Activated T-helper 1 cell treated with anti-CD3 and anti-CD28 coated beads, Interleukin-12 subunit alpha, Interleukin-12 subunit beta, Interleukin-2, Interleukin-4 antibody, amounts not matched to agents 30 ng/mL and 10 ng/mL and 1 ng/mL, durations not matched to agents 14 hours and 24 hours and 36 hours (primary cell): ENCODE measurements at places on chromosomes 16 and 17. TPM values are rescaled to one million over a fixed set of nuclear protein-coding genes. Genes with fewer than 3 reads are reported as not detected.

- DNase-seq = no peak
These were observed 50.5 kb downstream of the CACNG5 start for GRCh38 chr17:66885417-66885816.

DNA sequence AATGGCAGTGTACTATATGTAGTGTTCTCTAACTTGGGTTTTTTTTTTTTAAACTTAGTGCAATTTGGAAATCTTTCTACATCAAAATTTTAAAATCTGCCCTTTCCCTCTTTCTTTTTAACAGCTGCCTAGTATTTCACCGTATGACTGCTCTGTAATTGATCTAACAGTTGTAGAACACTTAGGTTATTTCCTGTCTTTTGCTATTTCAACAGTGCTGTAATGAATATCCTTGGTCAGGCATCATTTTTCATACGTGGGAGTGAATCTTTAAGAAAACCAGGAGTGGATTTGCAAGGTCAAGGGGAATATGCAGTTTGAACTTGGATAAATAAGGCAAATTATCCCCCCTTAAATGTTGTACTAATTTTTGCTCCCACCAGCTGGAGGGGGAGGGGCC lies 3.8 kb downstream of the NLRC5 start:
- no peak for DNase-seq

- DNase-seq = no peak
These were observed 341.0 kb upstream of the TNRC6C start for GRCh38 chr17:77617516-77617915.

DNA sequence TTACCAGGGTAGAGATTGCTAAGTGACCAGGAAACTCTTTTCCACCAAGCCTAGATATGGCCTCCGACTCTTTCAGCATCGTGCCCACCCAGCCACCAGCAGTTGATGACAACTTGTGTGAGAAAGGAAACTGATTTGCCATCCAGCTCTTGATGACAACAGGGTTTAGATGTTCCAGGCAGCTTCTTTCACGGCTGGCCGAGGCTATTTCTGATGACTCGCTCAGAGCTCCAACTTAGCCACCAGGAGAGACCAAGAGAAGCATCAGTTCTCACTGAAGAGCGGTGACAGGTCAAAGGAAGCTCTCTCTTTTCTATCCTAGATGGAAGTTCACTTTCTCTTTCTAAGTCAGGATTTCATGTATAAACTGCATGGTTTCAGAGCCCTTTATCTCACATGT lies 61.2 kb downstream of the MPHOSPH6 start:
- no peak for DNase-seq

- no peak for DNase-seq
These were observed 11.3 kb upstream of the DNASE1 start for GRCh38 chr16:3643095-3643730.

DNA sequence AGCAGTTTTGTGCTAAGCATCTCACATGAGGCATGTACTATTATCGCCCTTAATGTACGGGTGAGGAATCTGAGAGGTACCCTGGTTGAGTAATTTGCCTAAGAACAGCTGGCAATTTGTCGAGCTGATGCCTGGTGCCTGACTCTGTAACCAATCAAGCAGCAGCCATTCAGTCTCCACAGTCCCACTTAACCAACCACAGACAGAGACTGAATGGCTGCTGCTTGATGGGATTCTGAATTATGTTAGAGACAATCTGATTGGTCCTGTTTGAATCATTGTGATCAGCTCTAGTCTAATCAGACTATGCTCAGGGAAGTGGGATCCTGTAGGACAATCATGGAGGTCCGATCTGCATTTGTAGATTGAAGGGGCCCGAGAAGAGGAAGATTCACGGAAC lies 447.0 kb downstream of the SHISA9 start:
- DNase-seq = no peak

DNA sequence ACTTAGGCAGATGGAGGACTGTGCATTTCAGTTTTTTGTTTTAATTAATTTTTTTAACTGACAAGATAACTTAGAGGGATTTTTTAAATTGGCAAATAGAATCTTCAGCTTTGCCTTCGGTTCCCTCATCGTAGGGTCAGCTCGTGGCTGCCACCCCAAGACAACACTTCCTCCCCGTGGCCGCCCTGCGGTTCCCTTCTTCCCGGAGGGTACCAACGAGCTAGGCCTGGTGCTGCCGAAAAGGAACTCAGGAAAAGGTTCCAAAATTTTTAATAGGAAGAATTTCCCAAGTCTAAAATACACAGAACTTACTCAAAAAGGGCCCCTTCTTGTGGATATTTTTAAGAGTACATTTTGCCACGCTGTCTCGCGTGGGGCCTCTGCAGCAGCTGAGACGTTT lies 210.4 kb upstream of the CHMP6 start:
- no peak for DNase-seq

- DNase-seq = no peak
These were observed 46.5 kb downstream of the KATNIP start for GRCh38 chr16:27596411-27596810.

- no peak for DNase-seq
These were observed 130.9 kb upstream of the FOXF1 start for GRCh38 chr16:86379505-86379846.

DNA sequence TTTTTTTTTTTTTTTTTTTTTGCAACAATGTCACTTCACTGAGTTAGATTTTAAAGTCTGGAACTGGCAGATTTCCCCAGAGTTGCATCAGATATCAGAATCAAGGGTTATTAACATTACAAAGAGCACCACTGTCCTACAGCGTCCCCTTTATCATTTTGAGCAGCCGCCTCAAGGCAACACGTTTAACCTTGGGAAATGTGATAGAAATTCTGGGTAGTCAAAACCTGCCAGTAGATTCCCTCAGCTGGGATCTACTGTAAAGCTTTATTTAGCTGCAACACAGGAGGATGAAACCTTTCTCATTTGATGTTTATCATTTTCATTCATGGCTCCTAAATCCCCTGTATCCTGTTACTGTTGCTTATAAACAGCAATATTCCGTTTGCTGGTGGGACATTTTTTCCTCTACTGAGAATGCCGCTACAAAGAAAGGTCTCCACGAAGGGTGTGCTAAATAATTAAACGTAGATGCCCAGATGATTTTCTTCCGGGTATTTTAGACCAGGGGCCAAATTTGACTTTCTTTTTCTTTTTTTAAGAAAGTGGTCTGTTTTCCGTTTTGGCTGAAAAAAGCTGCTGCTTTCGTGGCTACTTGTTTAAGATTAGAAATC lies 436.1 kb upstream of the GOT2 start:
- no peak for DNase-seq

DNA sequence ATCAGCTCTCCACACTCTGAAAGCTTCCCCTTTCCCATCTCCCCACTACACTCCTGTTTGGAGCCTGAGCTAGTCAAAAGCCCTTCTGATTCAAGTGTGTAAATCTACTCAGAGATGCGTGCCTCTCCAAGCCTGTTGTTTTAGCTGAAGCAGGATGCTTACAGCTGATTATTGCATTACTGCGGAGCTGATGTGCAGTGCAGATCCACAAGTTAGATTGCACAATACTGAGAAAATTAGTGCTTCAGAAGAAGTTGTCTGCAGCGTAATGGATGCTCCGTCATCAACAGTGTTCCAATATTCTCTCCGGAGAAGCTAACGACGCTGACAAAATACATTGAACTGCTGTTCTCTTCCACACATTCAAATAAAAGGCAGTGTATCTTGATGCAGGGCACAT lies 44.8 kb upstream of the NLRP1 start:
- no peak for DNase-seq

- DNase-seq = no peak
These were observed 20.5 kb downstream of the EMC8 start for GRCh38 chr16:85778873-85779272.

- no peak for DNase-seq
These were observed 47.2 kb downstream of the SRL start for GRCh38 chr16:4194661-4195060.

DNA sequence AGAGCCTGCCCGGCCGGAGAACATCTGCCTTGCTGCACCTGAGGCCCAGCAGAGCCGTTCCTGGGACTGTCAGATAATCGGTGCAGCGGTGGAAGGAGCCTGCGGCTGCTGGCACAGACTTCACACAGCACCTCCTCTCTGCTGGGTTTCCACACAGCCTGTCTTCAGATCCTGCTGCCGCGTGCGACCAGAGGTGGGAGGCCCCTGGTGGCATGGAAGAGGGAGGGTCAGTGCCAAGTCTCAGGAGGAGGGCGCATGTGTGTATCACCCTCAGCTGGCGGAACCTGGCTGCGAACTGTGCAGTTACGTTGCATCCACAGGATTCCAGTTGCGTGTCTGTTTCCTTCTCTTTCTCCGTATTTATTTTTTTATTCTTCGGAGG lies 3.3 kb downstream of the CDK5R1 start:
- no peak for DNase-seq

GRCh38 chr17:50685691-50686493 lies 21.8 kb downstream of the ANKRD40 start:
- no peak for DNase-seq

DNA sequence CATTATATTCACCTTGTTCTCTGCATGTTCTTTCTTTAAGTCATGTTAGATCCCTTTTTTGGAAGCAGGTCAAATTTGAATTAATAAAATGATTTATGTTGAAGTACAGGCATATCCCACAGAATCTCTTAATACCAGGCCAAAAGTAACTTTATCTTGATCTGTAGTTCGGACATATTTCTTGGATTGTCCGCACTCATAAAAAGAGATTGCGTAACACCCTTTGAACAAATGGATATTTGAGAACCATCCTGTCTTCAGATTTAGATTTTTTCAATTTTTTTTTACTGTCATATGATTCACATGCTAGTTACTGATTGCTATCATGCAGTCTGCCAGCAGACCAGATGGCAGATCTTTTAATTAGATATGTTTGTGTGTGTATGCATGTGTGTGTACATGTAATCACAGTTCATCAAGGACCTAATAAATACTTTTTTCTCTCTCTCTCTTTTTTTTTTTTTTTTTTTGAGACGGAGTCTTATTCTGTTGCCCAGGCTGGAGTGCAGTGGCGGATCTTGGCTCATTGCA lies 352.6 kb downstream of the WWOX start:
- DNase-seq = no peak

DNA sequence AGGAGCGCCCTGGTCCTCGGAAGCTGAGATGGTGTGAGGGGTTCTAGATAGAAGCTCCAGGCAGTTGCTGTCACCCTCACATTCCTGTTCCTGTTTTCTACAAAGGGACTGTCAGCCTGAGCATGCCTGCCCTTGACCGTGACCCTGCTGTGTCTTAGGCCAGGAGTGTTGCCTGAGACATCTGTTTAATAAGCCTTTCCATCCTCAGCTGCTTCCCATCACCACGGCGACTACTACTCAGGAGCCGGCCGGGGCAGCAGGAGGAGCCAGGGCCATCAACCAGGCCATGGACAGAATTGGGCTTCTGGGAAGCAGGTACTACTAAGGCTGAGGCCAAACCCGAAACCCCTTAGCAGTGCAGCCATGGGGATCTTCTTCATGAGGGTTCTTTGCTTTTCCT lies 151.4 kb downstream of the KATNIP start:
- no peak for DNase-seq

DNA sequence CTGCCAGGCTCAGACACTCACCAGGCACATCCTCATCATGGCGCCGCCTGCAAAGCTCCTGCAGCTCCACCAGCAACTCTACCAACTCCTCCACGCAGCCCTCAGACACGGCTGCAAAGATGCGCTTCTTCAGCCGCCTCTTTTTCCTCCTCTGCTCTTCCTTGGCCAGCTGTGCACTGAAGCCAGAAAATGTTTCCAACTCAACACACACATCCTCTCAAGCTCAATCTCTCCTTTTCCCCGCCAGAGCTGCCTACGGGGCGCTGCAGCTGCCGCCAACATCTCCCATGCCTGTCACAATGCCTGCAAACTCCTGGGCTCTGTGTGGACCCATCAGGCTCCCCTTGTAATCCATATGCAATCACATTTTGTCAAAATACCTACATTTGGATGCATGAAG lies 14.2 kb downstream of the TRPV3 start:
- DNase-seq = no peak

- DNase-seq = no peak
These were observed 56.3 kb upstream of the CDH11 start for GRCh38 chr16:65178151-65178550.

DNA sequence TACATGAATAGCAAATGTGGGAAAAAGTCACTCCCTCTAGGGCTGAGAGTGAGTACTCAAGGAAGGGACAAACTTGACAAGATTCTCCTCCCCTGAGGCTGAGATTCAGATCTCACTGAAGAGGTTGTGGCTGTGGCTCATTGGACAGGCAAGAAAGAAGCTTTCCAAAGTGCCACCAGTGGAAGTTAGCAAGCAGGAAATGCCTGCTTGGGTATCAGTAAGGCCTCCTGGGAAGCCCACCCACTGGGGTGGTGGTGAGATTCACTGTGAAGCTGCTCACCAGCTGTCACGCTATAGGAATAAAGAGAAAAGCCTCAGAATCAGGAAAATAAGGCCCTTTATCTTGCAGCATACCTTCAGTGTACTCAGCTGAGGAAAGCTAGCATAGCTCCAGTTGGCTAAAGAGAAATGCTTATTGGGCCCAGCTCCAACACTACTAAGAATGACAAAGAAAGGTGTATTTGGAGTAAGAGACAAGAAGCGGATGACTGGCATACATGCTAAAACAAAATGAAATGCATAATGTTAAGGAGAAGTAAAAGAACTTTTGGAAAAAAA lies 274.4 kb upstream of the TOM1L1 start:
- no peak for DNase-seq

DNA sequence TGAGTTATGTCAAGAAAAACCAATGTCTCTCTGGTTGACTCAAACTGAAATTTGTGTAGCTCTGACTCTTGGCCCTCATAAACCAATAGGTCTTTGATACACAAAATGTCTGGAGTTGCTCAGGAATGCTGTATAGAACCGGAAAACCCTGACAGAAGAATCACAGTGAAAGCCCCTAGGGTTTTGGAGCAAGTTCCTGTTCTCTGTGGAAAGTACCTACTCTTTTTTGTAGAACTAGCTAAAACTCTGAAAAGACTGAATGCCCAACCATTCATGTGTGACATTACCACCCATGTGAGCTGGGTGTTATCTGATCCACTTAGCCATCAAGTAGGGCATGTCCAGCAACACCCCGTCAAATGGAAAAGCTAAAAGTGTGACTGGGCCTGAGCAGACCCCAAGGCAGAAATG lies 28.8 kb downstream of the CCL4 start:
- no peak for DNase-seq

The MSLN gene
- not detected in 2 replicates for total RNA-seq

The TMEM204 gene
- total RNA-seq = 22.8 and 23.7 TPM in 2 replicates

The MT1H gene
- total RNA-seq = 1.4 TPM in 1 of 2 replicates, not detected in the other

The CNGB1 gene
- not detected in 2 replicates for total RNA-seq

The CENPN gene
- 65.6 and 67.8 TPM in 2 replicates for total RNA-seq

The GCGR gene
- total RNA-seq = not detected in 2 replicates

The CCDC78 gene
- 5.8 and 7.8 TPM in 2 replicates for total RNA-seq
